NCI-H2081 treated with DMSO at 0.1 percent for 48 hours (cell line): ENCODE measurements at places on chromosomes 12 and 14.

- DNase-seq: no peak
Measured at GRCh38 chr12:130169256-130169655, 7.0 kb downstream of the FZD10 start.

DNA sequence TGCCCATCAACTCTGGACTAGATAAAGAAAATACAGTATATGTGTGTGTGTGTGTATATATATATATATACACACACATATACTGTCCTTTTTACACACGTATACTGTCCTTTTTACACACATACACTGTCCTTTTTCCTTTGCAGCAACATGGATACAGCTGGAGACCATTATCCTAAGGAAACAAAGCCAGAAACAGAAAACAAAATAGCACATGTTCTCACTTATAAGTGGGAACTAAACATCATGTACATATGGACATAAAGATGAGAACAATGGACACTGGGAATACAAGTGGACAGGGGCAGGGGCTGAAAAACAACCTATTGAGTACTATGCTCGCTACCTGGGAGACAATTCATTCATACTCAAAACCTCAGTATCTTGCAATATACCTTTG, 23.7 kb downstream of the VDR start:
- no peak for DNase-seq

DNA sequence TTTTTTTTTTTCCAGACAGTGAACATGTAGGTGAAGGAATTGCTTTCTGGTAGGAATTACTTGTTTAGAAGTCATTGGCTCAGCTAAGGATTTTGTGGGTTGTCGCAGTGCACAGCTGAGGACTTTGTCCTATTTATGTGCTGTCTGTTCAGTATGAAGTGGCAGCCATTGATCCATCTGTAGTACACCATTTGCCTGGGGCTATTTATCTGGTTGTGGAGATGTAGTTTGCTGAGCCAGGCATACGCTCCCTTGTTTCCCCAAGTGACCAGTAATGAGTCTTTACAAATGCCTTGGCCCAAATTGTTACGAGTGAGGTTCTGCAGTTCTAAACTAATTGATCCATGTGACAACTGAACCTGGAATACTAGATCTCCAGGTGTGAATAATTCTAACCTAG, 140.1 kb downstream of the NRXN3 start:
- no peak for DNase-seq

- DNase-seq: no peak
Measured at GRCh38 chr14:103194256-103195045, 71.2 kb downstream of the TNFAIP2 start.

- DNase-seq: no peak
Measured at GRCh38 chr14:69610874-69611171, 573 bp upstream of the SUSD6 start.

DNA sequence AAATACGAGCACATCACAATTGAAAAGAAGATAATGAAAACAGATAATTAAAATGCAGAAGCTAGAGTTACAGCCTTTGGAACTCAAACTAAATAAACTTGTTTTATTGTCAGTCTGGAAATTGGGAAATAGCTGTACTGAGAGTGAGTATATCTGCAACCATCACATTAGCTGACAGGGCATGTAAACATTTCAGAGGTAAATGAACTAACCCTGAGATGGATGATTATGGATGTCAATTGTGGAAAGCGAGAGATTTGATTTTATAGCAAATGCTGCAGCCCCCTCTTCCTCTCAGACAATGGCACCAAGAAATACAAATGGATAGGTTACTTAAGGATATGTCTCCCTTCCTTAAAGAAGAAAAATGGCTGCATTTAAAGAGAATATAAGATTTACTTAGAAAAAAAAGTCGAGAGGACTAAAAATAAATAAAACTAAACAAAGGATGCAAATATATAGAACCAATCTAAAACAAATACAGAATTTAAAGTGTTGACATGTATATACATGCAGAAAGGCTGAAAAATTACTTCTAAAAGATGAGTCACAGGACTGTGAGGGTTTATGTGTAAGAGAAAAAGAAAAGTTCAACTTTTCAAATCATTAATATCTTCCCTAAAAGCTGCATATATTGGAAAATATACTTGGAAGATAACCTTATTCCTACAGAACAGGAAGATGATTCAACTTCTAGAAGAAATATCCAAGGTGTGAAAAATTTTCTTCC, 120.3 kb upstream of the FLRT2 start:
- no peak for DNase-seq

GRCh38 chr14:34404416-34404815, 57.6 kb downstream of the SPTSSA start:
- no peak for DNase-seq

- no peak for DNase-seq
Measured at GRCh38 chr12:85956081-85956480, 82.0 kb downstream of the NTS start.

GRCh38 chr12:11730299-11731041, 81.0 kb downstream of the ETV6 start:
- no peak for DNase-seq

- DNase-seq: no peak
Measured at GRCh38 chr12:50005175-50005574, 20.1 kb downstream of the RACGAP1 start.

- no peak for DNase-seq
Measured at GRCh38 chr14:49808780-49809179, 40.8 kb downstream of the KLHDC2 start.

- DNase-seq: no peak
Measured at GRCh38 chr12:18468246-18469075, 207.1 kb downstream of the PIK3C2G start.

DNA sequence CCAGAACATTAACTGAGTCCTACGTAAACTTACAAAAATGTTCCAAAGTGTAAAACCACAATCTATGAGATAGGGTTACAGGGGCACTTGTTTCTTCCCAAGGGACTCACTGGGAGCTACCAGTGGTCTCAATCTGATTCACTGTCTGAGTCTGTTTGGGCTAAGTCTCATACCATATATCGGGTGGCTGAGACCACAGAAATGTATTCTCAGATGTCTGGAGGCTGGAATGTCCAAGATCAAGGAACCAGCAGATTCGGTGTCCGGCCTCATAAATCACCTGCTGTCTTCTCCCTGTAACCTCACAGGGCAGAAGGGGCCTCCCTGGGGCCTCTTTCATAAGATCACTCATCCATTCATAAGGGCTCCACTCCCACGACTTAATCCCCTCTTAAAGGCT, 616.3 kb upstream of the TMEM132C start:
- DNase-seq: no peak
